LHCN-M2 (cell line): ENCODE measurements at places on chromosomes 2 and 18. TPM values are rescaled to one million over a fixed set of nuclear protein-coding genes. Genes with fewer than 3 reads are reported as not detected.

DNA sequence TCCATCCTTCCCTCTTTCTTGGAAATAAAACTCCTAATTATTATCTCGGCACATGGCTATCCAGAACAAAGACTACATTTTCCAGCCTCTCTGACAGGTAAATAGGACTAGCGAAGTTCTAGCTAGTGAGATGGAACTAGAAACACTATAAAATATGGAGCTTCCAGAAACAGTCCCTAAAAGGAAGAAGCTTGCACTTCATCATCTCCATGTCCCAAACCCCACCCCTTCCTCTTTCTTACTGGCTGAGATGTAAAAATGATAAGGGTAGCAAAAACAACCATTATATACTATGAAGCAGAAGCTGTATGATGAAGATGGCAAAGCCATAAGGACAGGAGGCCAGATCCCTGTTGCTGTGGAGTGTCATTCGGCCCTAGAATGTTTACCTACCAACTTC lies 11.7 kb upstream of the ACTR2 start:
- DNase-seq = no peak

DNA sequence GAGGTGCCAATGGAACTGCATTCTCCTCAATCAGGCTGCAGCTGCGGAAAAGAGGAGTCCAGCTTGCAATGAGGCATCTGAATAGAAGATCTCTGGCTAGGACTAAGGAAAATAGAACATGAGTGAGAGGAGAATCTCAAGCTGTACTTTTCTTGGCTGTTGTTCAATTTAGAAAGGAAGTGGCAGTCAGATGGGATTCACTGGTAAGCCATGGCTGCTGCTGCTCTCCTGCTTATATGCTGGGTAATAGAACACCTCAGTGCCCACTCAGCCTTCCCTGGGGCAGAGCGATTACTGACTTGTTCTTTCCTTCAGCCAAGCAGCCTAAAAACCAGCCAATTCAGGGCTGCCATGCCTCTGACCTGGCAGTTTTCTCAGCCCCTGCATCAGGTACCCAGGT lies 17.6 kb upstream of the CHST9 start:
- no peak for DNase-seq

- DNase-seq = no peak
Observed at GRCh38 chr2:101728865-101729264, 31.4 kb downstream of the MAP4K4 start.

GRCh38 chr2:151999053-151999452 lies 99.8 kb downstream of the CACNB4 start:
- peak; percentile 38 for DNase-seq

- DNase-seq = no peak
Observed at GRCh38 chr2:138440759-138441158, 60.8 kb upstream of the SPOPL start.

DNA sequence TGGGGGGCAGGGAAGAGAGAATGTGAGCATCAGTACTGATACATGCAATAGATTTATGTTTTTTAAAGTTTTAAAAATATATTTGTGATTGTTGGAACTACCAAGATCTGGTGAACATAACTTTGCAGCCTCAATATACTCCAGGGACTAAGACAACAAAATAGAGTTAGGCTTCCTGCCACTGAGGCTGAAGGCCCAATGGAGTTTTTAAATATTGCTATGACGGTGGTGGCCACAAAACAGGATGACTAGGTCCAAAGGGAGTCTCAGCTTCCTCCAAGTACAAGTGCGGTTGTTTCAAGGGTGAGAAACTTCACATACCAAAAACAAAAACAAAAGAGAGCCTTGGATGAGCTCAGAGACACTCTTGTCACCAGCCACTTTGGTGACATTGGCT lies 72.9 kb downstream of the CCBE1 start:
- DNase-seq = peak; percentile 22

DNA sequence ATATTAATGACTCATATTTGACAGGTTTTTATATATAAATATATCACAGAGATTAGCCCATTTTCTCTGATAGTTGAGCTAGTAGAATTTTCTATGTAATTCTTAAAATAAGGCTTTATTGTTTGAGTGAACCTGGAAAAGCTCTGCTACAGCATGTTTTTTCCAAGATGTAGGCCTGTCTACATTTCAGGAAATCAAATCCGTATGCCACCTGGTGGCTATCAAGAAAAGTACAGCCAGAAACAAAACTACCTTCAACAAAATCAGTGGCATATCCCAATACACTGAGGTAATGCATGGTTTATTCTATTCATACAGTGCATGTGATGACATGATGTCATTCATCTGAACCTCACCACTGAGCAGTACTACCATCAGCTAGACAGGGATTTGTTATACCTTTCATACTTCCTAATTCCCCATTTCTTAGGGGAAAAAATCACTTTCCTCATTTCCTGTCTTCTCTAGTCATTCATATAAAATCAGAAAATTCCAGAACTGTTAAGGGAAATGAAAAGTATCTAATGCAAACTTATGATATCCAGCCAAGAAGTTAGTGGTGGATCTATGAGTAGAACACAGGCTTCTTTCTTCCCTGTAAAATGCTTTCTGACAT lies 310.4 kb upstream of the SYT4 start:
- DNase-seq = peak; percentile 22

DNA sequence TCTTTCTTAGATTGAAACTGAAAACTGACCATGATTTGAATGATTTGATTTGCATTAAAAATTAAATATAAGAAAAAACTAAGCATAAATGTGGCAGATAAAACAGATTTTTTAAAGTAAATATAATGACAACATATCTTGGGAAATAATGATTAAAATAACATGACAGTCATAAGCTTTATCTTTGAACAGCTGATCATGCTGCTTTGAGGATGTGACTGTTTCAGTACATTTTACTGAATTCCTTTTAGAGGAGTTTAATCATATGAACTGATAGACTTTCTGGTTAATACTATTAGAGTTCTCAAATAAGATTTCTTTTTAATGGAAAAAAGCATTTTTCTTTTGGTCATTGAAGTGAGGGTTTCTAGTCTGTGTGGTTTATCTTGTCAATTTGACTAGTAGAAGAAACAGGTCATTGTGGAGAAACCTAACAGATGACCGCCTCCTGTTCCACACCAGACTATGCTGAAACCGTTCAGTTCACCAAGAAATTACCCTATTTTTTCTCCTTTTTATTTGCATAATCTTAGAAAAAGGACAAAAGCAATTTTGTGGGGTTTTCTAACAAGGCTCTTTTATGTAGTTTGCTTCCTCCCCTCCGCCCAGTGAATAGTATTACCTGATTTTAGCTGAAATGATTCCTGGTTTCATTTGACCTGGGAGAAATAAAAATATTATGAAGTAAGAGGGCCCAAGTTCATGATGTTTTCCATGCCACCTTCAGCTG lies 262.1 kb downstream of the PTGR3 start:
- peak; percentile 69 for DNase-seq

- no peak for DNase-seq
Observed at GRCh38 chr2:128420776-128421175, 102.1 kb upstream of the HS6ST1 start.

GRCh38 chr2:238453842-238454241 lies 27.1 kb downstream of the ASB1 start:
- no peak for DNase-seq

GRCh38 chr2:151575338-151575737 lies 158.9 kb downstream of the NEB start:
- DNase-seq = peak; percentile 46

GRCh38 chr2:38107738-38108410 lies 31.9 kb upstream of the CYP1B1 start:
- no peak for DNase-seq

DNA sequence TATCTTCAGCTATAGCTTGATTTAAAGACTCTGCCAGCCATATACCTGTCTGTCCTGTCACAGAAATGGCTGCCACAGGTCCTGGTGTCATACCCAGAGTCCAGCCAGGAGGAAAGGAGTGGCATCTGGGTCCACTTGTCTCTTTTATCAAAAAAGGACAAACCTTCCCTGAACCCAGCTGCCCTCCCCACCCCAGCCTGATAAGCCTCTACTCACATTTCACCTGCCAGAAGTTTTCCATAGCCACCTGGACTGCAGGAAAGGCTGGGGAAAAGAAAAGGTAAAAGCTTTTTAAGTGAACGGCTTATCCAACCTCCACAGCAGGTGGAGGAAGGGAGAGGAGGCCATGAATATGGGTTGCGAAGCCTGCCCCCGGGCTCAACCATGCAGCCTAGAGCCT lies 32.8 kb downstream of the TMEM163 start:
- no peak for DNase-seq

DNA sequence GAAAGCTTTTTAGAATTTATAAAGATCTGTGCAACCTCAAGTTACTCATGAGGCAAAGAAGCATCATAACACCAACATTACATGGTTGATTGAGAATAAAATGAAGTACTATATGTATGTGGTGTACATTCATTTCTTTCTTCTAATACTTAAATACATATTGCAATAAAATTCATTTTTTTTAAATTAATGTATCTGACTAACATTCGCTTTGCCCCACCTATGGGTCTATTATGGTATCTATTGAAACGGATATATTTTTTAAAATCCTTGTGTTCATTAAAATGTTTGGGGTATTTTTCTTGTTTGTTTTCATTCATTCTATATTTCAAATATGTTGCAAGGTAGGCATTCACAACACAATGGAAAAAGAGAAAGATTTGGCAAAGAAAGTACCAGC lies 237.5 kb downstream of the DSEL start:
- no peak for DNase-seq

The RAB12 gene
- 46.4 and 53.0 TPM in 2 replicates for total RNA-seq

The TUBA3E gene
- 0.29 TPM in 1 of 2 replicates, not detected in the other for total RNA-seq

The WDPCP gene
- total RNA-seq = 6.8 and 7.7 TPM in 2 replicates
